ENCODE measurements at places on chromosomes 2 and 18. TPM values are rescaled to one million over a fixed set of nuclear protein-coding genes. Genes with fewer than 3 reads are reported as not detected.

Gene C2orf80
- 0.92 TPM for polyA plus RNA-seq

Gene CENPO
- polyA plus RNA-seq: 27.0 TPM

Gene HK2
- polyA plus RNA-seq: 23.2 TPM

Gene RAB6C
- not detected for polyA plus RNA-seq

Gene CABYR
- 20.2 TPM for polyA plus RNA-seq

Gene ANTXR1
- polyA plus RNA-seq: 13.3 TPM

Gene SNED1
- polyA plus RNA-seq: 1.5 TPM
